Activated CD4-positive, alpha-beta T cell treated with anti-CD3 and anti-CD28 coated beads, Interleukin-2, amount 50 U/mL, for 1 hour (primary cell): ENCODE measurements at places on chromosomes 3 and 15.

GRCh38 chr3:13851997-13852637, 27.8 kb downstream of the WNT7A start:
- no peak for DNase-seq

GRCh38 chr3:13841141-13841540, 38.7 kb downstream of the WNT7A start:
- no peak for DNase-seq

DNA sequence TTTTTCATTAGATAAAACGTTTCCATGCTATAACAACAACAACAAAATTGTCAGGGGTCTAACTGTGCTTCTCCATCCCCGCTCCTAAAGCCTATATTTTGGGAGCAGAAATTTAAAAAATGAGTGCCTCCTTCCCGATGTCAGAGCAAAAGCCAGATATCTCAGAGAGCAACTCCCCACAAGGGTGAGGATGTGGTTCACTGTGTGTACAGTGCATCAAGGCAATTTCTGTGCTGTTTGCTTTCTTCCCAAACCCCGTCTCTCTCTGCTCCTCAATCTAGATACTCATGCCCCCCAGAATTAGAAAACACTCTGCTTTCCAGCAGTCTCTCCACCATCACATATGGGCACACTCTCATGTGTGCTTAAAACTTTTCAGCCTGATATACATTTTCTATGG, 76.7 kb upstream of the MBNL1 start:
- DNase-seq, result no peak

- DNase-seq, result no peak
These were observed 3.3 kb downstream of the STAB1 start for GRCh38 chr3:52498137-52499054.

- no peak for DNase-seq
These were observed 31.3 kb upstream of the EBLN2 start for GRCh38 chr3:73030073-73030597.

GRCh38 chr3:171145798-171146197, 119.3 kb upstream of the SLC2A2 start:
- DNase-seq, result no peak

DNA sequence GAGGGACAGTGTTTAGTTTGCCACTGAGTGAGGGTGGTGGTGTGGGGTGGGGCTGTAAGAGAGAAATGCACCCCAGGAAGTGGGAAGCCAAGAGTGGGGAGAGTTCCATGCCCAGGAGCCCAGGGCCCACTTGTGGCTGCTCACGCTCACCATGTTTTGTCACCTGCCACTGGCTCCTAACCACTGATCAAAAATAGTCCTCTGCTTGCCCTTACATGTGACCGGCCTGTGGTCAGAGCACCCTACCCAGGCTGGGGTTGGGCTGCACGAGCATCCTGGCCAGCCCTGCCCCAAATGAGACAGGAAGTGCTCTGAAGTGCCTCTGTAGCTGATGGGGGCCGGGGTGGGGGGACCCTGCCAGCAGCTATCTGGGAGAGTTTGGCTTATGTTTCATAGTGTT, 216.3 kb downstream of the RPLP1 start:
- no peak for DNase-seq

- no peak for DNase-seq
These were observed 175.6 kb downstream of the AKAP13 start for GRCh38 chr15:85555875-85556617.

DNA sequence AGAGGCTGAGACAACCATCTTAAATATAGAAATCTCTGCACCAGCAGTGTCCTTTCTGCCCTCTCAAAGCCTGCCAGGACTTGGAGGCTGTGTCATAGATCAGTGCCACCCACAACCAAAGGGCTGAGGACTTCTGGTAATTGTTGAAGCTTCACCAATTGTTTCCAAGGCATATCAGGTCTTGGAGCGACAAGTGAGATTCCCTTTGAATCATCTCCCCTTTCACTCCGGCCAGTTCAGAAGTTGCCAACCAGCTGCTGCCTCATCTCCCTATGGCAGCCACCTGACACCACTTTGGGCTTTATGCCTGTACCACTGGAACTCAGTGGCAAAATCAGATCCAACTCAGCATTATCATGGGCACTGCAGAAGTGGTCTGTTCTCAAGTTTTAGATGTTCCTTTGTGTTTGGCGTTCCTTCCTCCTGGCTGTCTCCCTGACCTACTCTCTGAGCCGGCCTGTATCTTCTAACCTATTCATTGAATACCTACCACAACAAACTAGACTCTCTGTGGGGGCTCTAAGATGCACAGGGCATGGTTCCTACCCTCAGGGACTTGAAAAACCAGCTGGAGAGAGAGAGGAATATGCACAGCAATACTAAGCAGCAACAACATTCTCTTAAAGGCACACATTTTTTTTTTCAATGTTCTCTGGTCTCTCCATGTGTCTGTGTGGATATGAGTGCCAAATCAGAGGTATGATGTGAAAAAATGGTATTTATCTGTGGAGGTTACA, 90.8 kb upstream of the PFN2 start:
- no peak for DNase-seq

DNA sequence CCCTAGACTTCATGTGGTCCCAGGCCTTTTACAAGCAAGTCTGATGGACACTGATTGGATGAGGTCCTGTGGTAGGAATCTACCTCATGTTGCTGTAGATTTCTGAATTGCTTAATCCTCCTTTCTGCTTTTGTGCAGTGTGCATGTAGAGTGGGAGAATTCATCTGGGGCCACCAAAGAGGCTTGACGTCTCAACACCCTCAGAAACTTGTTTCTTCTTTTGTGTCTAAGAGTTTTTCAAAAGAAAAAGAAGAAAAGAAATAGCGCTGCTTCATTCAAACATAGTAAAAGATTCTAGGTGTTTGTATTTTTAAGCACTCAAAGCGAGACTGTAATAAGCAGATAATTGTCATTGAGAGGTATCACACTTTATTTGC, 46.2 kb downstream of the NR1D2 start:
- DNase-seq, result no peak

- DNase-seq, result no peak
These were observed 118.2 kb upstream of the STRIT1 start for GRCh38 chr3:155411500-155412223.

- no peak for DNase-seq
These were observed 98.9 kb downstream of the LINGO1 start for GRCh38 chr15:77533578-77534430.

DNA sequence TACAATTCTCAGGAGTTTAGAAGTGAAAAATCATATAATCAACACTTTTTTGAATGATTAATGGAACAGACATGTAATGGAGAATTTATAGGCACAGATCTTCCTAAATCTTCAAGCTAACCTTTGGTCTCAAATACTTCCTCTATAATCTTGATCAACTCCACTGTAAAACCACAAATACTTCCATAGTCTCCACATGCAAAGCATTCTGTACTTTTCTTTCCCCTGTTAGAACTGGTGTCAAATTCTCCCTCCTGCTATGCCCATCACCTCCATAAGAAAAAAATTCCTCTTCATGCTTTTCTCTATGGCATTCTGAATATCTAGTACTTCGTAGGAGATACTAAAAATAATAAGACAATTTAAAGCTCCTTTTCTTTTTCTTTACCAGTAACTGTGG, 214.3 kb downstream of the ADAMTS9 start:
- no peak for DNase-seq

DNA sequence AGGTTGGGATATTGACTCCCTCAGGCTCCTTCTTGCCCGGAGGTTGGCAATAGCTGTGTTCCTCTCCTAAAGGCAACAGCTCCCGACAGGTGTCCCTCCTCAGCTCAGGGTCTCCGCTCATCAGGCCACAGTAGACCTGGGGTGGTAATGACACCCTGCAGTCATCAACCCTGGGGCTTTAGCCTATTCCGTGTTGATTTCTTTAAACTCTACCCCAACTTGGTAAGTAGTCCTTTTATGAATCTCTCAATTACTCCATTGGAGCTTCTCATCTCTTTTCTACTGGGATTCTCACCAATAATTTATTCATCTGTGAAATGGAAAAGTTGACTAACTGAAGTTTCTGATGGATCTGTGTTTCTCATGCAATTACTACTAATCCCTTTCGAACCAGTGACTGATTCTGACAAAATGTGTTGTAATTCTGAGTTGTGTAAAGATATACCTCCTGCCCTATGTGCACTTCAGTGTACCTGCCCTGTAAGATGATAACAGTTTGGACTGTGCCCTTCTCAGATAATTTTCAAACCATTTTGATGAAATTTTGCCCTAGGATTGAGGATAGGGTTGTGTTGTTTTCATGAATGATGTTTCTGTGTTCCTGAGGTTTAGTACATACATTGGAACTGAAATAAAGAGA, 89.7 kb downstream of the RPL39L start:
- no peak for DNase-seq

DNA sequence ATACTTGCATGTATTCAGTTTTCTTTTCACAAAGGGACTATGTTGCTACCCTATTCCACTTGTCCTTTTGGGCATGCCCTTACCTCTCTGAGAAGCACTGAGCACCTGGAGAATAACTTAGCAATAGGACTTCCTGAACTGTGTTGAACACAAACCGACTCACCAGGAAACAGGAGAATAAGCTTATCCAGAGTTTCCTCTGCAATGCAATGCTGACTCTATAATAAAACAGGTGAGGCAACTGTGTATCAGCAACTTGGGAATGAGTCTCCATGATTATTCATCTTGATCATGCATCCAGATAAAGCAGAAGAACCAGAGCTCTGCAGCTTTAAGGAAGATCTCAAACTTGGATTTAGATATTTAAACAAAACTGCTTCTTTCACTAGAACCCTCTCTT, 806.5 kb downstream of the IGSF11 start:
- no peak for DNase-seq

DNA sequence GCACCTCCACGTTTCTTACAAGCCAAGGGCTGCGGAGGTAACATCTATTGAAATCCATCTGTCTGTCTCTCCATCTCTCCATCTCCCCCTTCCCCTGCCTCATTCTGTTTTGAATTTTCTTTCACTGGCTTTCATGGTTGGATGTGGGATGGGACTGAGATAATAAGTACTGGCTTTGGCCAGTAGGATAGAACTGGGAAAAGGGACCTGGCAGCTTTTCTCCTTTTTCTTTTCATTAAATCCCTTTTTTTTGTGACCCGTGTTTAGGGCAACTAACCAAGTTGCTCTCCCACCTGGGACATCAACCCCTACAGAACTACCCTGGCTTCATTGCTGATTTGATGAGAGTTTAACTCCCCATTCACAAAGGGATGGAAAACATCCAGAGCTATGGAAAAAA, 66.8 kb upstream of the ADAMTSL3 start:
- DNase-seq, result no peak

- DNase-seq, result no peak
These were observed 173.8 kb downstream of the FNDC3B start for GRCh38 chr3:172213200-172213599.

DNA sequence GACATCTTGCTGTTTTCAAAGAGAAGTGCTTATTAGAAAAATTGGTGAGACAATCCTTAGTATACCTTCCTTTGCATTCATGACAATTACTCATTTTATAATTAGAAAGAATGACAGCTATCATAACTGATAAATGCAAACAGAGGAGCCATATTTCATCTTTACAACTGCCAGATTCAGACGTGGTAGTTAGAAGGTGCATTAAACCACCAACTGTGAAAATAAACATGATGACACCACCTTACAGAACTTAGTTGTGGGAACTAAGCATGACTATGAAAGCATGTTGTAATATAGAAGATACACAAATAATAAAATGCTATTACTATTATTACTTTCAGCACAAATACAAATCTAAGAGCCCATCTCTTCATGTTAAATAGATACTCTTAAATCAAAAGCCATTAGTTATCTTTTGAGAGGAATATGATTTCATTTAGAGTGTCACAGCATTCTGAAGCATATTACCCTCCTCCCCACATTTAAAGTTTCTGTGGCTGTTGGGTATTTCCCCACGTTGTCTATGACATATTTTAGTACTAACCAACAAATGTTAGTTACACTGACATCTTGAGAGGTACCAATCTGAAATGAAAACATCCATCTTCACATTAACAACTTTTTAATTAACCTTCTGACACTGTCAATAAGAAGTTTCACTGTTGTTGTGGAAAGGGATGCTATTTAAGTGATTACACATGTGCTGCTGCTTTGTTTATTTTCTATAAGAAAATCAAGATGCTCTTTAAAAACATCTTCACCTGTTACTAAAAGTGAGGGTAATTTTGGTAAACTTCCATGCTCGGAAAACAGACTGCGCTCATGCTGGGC, 163.8 kb downstream of the LSAMP start:
- DNase-seq, result no peak

GRCh38 chr3:183475016-183475763, 46.8 kb upstream of the MCF2L2 start:
- DNase-seq, result no peak

DNA sequence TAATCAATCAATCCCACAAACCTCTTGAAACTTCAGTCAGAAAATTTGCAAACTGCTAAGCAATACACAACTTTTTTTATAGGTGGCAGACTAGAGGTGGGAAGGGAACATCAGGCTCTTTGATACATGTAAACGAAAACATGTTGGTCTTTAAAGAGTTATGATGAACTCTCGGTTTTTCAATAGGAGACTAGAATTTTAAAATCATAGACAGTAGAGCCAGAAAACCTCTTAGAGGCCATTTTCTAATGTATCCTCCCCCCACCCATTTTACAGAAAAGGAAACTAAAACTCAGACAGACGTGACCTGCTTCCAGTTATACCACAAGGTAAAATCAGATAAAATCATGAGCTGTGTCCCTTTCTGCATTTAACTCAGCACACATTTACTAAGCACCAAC, 179.1 kb upstream of the LPP start:
- no peak for DNase-seq

- no peak for DNase-seq
These were observed 44.4 kb upstream of the RSL24D1 start for GRCh38 chr15:55241186-55241585.

DNA sequence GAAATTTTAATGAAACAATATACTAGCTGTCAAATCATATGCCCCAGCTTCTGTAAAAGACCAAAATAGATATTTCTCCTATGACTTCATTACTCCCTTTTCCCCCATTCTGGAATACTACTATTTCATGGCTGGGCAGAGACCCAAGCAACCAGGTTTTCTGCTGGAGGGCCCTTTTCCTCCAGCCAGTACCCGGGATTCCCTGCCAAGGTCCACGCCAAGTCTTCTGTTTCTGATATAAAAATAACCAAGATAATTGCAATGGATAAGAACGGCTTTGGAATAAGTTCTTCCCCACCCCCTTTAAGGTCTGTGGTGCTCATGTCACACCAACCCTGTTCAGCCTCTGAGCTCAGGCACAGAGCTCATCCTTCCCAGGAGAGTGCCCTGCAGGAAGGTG, 17.2 kb upstream of the NMNAT3 start:
- DNase-seq, result no peak

DNA sequence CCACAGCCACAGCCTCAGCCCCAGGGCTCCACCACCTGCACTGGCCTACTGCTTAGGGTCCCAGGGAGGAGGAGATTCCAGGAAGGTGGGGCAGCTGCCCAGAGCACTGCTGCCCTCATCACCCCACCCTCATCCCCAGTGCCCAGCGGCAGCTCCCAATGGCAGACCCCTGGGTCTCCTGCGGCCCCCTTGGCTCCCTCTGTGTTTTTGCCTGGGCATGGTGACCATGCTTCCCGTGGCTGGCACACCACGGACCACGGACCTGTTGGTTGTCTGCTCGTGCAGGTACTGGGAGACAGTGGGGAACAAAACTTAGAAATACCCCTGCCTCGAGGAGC, 2.7 kb downstream of the CHST13 start:
- no peak for DNase-seq

GRCh38 chr3:55629432-55629831, 142.3 kb upstream of the WNT5A start:
- DNase-seq, result no peak

GRCh38 chr3:59425942-59426341, 376.1 kb upstream of the CFAP20DC start:
- peak; percentile 39 for DNase-seq
